ENCODE measurements at places on chromosomes 4 and X.

- no peak for DNase-seq
Observed at GRCh38 chr4:104493081-104493831, 1.4 kb downstream of the CXXC4 start.

- DNase-seq = no peak
Observed at GRCh38 chr4:12943069-12943468, 541.1 kb downstream of the RAB28 start.

GRCh38 chr4:185911556-185912064 lies 99.6 kb upstream of the SORBS2 start:
- DNase-seq = no peak

DNA sequence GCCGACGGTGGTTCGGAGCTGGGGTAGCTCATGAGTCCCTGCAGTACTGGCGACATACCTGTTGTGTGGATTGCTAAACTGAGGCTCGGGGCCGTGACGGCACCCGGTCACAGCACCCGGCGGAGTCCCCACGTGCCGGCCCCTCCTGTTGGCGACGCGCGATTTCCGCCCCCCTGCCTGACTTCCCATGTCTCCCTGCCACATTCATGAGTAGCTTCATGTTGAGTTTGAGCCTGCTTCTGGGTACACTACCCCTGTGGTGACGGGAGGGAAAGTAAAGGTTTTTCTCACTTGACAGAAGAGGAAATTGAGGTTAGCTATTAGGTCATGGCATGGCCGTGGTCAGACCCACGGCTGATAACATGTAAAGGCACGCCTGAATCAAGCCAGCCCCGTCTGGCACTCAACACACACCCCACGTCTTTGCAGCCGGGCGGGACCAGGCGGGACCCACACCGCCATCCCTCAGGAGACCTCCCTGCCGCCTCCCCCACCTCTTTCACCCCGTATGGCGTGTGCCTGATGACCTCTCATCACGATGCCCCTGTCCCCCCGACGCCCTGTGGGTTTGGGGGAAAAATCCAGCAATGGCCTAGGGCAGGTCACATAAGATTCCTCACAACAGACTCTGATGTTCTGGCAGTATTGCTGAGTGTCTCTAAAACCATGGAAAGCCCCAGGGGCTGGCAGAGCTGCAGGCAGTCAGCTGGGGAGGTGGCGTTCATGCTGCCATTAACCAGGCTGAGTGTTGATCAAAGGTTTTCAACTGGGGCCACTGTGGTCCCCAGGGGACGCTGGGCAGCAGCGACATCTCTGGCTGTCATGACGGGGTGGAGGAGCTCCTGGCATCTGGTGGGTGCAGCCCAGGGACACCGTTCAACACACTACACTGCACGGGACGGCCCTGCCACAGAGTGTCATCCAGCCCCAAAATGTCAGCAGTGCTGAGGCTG lies 29.2 kb downstream of the P2RY8 start:
- DNase-seq = no peak

DNA sequence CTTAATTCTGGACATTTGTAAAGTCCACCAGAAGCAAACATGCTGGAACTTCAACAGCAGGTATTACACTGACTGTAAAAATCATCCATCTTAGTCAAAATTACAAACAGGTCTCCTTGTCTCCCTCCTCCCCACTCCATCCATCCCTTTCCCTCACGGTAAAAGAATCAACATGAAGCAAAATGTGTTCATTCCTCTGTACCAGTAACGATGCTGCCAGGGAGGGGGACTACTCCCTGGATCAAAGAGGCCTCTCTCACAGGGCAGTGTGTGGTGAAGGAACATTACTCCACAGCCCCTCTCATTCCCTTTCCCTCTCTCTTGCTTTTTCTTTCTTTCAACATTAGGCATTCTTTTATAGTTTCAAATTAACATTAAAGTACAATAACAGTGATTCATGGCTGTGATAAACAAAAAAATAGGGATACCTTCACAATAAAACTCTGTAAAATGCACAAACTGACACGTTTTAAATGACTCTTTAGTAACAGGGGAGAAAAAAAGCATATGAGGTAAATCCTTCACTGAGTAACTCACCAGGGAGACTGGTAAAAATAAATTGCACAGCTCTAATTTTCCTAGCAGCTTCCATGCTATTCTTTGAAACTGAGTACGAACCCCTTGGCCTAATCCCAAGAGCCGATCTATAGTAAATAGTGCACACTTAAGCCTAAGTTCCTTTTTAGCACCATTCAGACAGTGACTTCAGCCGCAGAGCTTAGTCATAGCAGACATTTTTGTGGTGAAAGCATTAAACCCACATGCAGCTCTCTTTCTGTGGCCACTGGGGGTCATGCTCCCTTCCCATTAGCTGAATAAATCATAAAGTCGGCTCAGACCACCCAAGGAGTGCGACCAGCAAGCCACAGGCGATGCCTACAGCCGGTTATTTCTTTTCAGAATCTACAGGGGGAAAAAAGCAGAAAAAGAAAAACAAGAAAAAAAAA lies 215.6 kb upstream of the GYPA start:
- DNase-seq = no peak

DNA sequence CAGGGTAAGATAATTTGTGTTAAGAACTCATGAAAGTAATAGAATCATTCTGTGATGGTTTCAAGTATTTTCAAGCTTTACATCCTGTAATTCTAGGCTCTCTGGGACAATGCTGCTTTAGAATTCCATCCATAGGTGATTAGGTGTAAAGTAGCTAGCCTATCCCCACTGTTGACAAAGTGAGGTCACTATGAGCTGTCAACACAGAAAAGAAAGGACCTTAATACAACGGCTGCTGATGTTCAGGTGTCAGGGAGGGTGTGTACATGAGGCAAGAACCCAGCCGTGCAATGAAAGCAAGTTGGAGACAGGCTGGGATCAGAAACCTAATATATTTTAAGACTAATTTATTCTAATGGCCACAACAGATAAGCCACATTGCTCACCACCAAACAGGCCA lies 36.8 kb upstream of the SH3RF1 start:
- no peak for DNase-seq

DNA sequence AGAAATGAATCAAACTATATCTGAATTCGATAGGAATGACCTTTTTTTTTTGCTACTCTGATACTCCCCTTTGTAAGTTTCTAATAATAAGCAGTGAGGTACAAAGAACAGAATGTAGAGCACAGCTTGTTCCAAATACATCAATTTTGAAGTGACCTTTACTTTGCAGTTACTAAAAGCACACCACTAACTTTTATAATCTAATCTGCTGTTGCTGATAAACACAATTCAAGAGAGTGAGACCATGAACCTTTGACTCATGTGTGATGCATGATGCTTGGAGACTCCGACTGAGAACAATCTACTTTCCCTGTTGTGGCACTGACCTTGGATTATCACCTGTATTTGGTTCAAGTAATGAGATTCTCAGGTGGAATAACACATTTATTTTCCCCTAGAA lies 91.6 kb upstream of the GNPDA2 start:
- no peak for DNase-seq

DNA sequence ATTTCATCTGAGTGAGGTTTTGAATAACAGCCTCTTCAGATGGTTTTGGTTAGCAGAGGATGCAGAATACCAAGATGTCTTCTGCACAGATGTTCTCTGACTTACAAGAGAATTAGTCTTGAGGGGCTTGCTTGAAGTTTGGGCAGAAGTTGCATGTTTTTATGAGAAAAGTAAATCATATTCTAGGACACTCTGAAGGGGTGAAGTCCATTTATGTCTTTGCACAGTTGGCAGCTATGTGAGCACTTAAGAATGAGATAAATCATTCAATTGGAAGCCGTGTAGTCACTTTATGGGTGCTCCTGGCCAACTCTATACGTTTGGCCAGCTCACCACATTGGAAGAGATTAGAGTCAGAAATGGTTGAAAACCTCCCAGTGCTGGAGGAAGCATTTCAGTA lies 252.7 kb upstream of the KCNIP4 start:
- no peak for DNase-seq

GRCh38 chr4:7904952-7905915 lies 34.4 kb downstream of the AFAP1 start:
- peak; percentile 89 for DNase-seq

DNA sequence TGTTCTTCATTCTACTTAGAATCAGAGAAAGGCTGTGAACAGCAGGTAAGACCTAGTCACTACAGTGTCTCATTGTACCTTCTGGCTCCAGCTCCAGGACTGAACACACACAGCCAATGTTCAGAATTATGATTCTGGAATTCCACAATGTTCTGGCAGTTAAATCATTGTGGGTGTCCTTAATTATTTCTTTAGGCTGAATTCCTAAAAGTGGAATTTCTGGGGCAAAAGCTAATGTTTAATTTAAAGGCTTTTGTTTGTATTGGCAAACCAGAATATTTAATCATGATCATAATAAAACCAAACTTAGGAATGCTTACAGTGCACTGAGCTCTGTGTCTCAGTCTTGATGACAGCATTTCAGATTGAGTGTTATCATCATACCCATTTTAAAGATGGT lies 67.0 kb upstream of the FAT1 start:
- no peak for DNase-seq

DNA sequence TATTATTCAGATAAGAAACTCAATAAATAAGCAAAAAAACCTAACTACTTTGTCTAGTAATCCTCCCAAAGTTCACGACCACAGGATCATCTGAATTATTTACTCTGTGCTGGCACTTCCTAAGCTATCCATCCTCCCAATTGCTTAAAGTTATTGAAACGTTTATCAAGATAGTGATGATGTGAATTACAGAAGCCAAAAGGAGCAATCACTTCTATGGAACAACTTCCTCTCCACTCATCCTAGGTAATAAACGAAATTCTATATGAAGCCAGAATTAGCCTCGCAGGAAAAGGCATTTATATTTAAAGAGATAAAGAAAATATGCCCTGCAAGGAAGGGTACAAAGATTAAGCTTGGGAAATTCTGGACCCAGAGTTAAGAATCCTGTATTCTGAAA lies 475.4 kb downstream of the NLGN4X start:
- DNase-seq = no peak

- no peak for DNase-seq
Observed at GRCh38 chr4:110062166-110062565, 136.2 kb downstream of the ELOVL6 start.

DNA sequence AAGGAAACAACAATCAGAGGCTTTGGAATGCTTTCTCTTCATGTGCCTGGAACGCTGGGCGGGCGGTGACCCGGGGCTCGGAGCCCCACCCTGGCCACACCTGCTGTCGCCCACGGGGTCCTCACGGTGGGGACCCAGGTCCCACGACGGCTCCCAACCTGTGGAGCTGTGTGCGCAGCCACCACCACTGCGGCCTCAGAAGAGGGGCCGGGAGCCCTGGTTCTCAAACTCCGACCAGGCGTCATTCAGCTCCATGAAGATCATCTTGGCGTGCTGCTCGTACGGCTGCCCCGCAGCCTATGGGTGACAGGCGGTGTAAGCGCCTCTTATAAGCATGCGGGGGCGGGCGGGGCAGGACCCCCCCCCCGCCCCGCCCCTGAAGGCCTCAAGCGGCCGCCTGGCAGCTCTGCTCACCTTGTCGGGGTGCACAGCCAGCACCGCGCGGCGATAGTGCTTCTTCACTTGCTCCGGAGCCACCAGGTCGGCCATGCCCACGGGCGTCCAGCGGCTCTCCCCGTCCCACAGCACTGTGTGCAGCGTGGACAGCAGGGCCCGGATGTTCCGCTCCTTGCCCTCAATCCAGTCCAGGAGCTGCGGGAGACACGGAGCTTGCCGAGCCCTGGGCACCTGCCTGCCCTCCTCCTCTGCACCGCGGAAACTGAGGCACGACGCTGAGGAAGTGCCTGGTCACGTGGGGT lies 23.7 kb upstream of the CPLX1 start:
- DNase-seq = no peak

- no peak for DNase-seq
Observed at GRCh38 chrX:101550751-101551379, 518 bp downstream of the ARMCX1 start.

DNA sequence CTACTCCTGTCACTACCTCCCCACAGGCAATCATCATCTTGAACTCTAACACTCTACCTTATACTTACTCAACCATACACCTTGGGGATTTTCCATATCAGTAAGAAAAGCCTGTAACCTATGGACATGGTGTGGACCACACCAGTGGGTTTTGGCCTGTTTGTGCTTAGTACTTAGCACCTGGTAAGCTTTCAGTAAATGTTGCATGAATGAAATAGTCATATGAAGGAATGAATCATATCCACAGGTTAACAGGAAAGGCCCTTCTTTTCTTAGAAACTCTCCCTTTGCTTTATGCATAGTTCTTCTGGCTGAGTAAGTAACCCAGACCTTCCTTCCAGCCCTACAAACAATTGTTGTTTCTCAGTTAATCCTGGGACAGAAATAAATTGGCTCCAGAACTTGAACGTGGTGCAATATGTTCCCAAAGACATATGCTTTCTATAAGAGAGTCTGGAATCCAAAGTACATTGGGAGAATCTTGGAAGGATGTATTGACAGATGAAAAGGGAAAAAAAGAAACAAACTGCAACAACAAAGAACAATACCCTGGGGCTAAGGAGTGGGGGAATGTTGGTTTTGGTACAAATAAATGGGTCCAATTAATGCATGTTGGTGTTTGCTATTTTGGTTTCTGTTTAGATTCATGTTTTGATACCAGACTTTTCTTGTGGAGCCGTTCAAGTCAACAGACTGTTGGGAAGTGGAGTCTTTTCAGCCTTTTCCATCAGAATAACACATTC lies 27.8 kb downstream of the RASL11B start:
- DNase-seq = no peak

- no peak for DNase-seq
Observed at GRCh38 chr4:189050643-189051042, 890.0 kb upstream of the FRG1 start.

GRCh38 chrX:138946926-138947325 lies 235.4 kb upstream of the FGF13 start:
- no peak for DNase-seq

DNA sequence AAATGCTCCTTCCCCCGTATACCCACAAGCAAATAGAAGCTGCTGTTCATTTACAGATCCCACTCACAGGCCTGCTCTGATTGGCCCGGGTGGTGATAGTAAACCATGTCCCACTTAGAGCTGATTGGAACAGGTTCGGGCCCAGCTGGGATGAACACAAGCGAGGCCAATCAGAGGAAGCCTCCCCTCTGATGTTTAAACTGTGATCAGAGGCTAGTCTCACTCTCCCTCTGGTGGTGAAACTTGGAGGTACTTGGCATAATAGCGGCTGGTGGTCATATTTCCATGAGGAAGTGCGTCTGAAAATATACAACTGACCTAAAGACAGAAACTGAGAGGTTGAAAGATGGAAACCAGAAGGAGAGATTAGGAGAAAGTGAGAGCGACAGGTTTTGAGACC lies 51.5 kb upstream of the TRPC3 start:
- no peak for DNase-seq

Data from posterior vena cava (tissue), 2 donors.